Natural killer cell treated with Interleukin-12 subunit alpha and Interleukin-12 subunit beta and Interleukin-15 and Interleukin-18, amount 100 ng/mL, for 72 hours (primary cell): ENCODE measurements at places on chromosomes 7 and 10.
A peak's percentile ranks its signal among the peaks of the same experiment; 100 is the strongest.

GRCh38 chr7:114865564-114865963 is 56.3 kb upstream of the MDFIC start:
- H3K27ac ChIP-seq, result peak overlapping the region; percentile 86
- peaks cover 5% of the 10 kb centered on the region for H3K27me3 ChIP-seq
- peak; percentile 74 for DNase-seq
- no peaks in the 10 kb centered on the region for H3K36me3 ChIP-seq
- no peak overlapping the region for H3K4me3 ChIP-seq

DNA sequence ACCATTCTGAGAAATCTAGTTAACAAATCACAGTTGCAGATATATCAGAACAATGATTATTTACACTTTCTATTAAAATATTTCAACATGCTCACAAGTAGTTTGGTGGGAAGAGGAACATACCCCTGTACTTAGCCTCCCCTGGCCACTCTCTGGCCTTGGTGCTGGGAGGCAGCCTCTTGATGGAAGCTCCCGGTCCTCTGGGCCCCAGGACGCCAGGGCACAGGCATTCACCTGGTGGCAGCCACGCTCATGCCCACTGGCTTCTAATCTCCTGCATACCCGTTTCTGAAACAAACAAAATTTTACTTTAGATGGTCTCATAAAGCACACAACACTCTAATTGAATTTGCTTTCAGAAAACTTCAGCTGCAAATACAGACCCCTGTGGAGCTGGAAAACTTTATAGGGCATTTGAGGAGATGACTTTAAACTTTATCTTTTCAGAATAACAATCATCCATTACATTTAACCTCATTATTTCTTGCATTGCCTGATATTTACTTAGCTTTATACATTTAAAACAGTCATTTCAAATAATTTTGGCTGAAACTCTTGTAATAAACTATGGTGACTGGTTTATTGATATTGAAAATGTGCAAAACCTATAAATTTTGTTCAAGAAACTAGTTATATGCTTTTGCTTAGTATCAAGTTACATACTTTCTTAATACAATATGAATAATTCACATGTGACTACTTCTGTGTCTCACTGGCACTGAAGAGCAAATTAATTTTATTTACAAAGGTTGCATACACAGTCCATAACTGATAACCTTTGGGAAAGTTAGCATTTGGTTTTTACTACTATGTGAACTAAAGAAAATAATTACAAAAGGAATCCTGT is 30.8 kb downstream of the C10orf143 start:
- H3K4me3 ChIP-seq, result no peak overlapping the region
- no peak for DNase-seq
- H3K36me3 ChIP-seq, result peaks cover 6% of the 10 kb centered on the region
- no peaks in the 10 kb centered on the region for H3K4me1 ChIP-seq

DNA sequence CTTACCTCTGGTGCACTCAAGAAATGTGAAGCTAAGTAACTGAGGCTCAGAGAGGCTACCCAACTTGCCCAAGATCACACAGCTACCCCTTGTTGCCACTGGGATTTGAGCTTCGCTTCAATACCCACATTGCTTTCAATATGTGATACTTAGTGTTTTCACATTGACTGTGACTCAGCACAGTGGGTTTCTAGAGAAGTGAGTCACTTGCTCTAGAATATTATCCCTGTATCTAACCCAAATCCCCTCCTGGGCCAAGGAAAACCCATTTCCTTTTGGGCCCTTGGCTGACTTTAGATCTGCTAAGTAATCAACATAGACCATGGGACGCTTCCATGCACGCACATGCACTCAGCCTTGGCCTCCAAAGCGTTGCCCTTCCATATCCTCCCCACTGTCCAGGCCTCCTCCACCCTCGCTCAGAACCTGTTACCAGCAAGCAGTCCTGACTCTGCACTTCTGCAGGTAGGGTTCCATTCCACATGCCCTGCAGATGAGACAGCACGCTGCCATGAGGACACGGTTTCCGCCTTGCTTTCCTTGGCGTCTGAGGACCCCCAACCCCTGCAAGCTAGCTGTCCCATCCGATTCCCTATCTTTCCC is 87.7 kb upstream of the CHST15 start:
- no peaks in the 10 kb centered on the region for H3K36me3 ChIP-seq
- no peaks in the 10 kb centered on the region for H3K27me3 ChIP-seq
- no peak overlapping the region for H3K27ac ChIP-seq
- H3K4me3 ChIP-seq, result no peak overlapping the region

DNA sequence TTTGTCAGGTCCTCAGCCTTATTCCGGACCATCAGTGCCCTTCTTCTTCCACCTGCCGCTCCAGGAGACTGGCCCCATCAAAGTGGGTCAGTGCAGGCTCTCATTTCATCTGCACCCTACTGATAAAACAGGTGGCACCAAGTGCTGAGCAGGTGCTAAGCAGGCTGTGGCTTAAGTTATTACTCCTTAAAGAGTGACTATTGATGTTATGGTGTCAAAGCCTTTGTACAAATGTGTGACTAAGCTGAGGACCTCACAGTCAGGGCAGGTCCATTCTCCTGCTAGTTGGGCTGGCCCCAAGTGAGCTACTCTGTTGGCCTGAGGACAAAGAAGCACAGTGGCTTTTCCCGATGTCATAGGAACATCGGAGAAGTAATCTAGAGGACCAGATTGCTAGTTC is 11.2 kb upstream of the CALD1 start:
- peaks cover 31% of the 10 kb centered on the region for H3K27me3 ChIP-seq
- no peak for DNase-seq
- H3K27ac ChIP-seq, result no peak overlapping the region

- H3K36me3 ChIP-seq, result no peaks in the 10 kb centered on the region
- no peaks in the 10 kb centered on the region for H3K4me1 ChIP-seq
- peaks cover 14% of the 10 kb centered on the region for H3K27me3 ChIP-seq
- no peak for DNase-seq
- H3K4me3 ChIP-seq, result no peak overlapping the region
These were observed 57.1 kb upstream of the GRID1 start for GRCh38 chr10:86423739-86424138.

GRCh38 chr10:130064783-130065182 is 45.8 kb downstream of the C10orf143 start:
- H3K4me3 ChIP-seq, result no peak overlapping the region
- H3K4me1 ChIP-seq, result no peaks in the 10 kb centered on the region
- no peak overlapping the region for H3K27ac ChIP-seq
- no peaks in the 10 kb centered on the region for H3K27me3 ChIP-seq

GRCh38 chr10:60932756-60933155 is 11.2 kb downstream of the RHOBTB1 start:
- peaks cover 12% of the 10 kb centered on the region for H3K27me3 ChIP-seq
- no peak overlapping the region for H3K4me3 ChIP-seq
- H3K27ac ChIP-seq, result no peak overlapping the region
- H3K36me3 ChIP-seq, result no peaks in the 10 kb centered on the region
- no peaks in the 10 kb centered on the region for H3K4me1 ChIP-seq
- DNase-seq, result no peak

DNA sequence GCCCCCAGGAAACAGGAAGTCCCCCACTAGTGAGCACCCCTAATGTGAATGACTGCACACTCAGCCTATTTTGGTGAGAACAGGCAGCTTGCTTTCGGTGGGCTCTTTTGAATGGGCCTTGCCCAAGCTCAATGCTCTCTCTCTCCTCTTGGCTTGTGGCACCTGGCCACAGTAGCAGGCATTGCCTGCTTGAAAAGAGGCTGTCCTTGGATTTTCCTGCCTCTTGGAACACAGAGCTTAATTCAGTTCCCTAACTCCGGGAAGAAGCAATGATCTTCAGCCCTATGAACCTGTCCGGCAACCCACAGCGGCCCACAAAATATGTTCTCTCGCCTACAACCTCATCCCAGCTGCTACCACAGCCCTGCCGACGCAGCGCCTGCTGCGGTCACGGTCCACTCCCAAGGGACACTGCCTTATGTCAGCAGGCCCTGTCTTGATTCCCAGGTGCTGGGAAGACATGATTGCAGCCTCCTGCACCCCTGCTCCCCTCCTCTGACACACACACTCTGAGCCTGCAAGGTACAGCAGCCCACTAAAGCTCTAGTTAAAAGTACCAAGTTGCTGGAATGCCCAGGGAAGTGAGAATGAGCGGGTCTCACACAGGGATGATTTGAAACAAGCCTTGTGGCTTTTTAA is 715.5 kb upstream of the GALNT17 start:
- no peak overlapping the region for H3K4me3 ChIP-seq
- no peak for DNase-seq
- H3K4me1 ChIP-seq, result no peaks in the 10 kb centered on the region
- no peaks in the 10 kb centered on the region for H3K27me3 ChIP-seq

- no peaks in the 10 kb centered on the region for H3K4me1 ChIP-seq
- DNase-seq, result peak; percentile 40
- no peak overlapping the region for H3K4me3 ChIP-seq
- peaks cover 41% of the 10 kb centered on the region for H3K27me3 ChIP-seq
- H3K36me3 ChIP-seq, result no peaks in the 10 kb centered on the region
These were observed 104.3 kb upstream of the LANCL2 start for GRCh38 chr7:55260676-55261385.

DNA sequence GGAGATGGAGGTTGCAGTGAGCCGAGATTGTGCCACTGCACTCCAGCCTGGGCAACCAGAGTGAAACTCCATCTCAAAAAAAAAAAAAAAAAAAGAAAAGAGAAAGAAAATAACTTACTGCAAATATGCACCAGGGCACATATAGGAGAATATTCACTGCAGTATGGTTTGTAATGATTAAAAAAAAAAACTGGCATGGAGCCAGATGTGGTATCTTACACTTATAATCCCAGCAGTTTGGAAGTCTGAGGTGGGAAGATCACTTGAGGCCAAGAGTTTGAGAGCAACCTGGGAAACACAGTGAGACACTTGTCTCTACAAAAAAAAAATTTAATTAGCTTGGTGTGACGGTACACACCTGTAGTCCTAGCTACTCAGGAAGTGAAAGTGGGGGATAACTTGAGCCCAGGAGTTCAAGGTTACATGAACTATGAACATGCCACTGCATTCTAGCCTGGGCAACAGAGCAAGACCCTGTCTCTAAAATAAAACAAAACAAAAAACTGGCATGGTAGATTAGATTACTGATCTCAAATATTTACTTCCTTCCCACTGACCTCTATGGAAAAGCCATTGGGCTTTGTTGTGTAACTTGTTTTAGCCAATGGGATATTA is 85.6 kb downstream of the MICU1 start:
- H3K27me3 ChIP-seq, result no peaks in the 10 kb centered on the region
- H3K36me3 ChIP-seq, result no peaks in the 10 kb centered on the region
- no peak overlapping the region for H3K4me3 ChIP-seq
- peaks cover 3% of the 10 kb centered on the region for H3K4me1 ChIP-seq
- no peak for DNase-seq

DNA sequence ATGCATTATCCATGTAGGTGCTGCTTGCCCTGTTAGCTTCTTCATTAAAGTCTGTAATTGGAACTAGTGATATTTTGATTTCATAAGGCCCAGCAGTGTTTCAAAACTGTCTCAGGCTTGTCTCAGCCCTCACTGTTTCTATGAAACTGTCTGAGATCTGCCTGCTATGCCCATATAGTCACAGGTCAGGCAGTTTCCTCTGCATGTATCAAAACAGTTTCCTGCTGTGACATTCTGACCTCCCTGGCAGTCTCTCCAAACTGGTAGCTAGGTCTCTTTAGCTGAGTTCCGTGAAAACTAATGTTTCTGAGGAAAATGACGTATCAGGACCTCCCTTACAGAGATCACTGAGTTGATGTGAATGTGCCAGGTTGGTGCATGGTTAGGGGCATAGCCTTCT is 18.9 kb upstream of the SEMA3D start:
- no peak overlapping the region for H3K4me3 ChIP-seq
- DNase-seq, result no peak
- no peak overlapping the region for H3K27ac ChIP-seq
- no peaks in the 10 kb centered on the region for H3K36me3 ChIP-seq

DNA sequence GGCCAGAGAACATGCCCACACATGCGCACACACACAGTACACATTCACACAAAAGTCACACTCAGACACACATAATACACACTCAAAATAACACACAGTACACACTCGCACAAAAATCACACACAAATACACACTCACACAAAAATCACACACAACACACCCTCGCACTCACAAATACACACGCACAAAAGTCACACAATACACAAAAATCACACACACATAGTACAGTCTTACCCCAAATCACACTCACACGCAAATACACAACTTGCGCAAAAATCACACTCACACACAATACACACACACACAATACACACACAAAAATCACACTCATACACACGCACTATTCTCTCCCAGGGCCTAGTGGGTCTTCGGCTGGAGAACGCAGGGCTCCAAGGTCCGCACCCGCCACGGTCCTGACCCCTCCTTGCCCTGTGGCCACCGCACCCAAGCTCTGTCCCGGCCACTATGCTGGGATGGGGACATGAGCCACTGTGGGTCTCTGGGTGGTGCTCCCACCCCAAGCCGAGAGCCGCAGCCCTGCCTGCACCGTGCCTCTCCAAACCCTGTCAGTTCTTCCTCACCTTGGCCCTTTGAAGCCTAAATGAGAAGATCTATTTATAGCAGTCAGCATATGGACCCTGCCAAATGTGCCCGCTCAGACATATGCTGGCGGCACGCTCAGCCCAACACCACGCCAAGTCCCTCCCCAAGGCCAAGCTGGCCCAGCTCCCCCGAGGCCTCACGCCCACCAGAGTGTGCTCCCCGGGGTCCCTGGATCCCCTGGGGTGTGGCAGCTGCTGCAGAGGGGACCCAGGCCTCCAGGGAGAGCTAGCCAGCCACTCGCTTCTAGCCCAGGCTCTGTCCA is 55.9 kb downstream of the ELFN1 start:
- H3K27ac ChIP-seq, result no peak overlapping the region
- H3K4me1 ChIP-seq, result peaks cover 4% of the 10 kb centered on the region

- DNase-seq, result no peak
- H3K27me3 ChIP-seq, result no peaks in the 10 kb centered on the region
- H3K27ac ChIP-seq, result no peak overlapping the region
- no peak overlapping the region for H3K4me3 ChIP-seq
- H3K36me3 ChIP-seq, result no peaks in the 10 kb centered on the region
- peaks cover 43% of the 10 kb centered on the region for H3K4me1 ChIP-seq
These were observed 61.4 kb downstream of the ST7 start for GRCh38 chr7:117014673-117015133.

DNA sequence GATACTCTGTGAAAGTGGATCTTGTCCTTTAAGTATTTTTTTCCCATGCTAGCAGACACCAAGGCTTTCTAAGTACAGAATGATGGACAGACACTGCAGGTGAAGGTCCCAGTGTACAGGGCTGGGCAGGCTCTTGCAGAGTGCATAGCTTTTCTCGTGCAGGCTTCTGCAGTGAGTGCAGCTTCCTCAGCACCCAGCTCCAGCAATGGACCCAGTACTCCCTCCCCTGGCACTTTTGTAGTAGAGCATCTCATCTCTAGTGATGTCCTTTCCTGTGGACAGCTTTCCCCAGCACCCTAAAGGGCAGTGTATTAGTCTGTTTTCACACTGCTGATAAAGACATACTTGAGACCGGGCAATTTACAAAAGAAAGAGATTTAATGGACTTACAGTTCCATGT is 104.3 kb downstream of the CUL2 start:
- no peak for DNase-seq
- H3K4me1 ChIP-seq, result no peaks in the 10 kb centered on the region
- peaks cover 3% of the 10 kb centered on the region for H3K27me3 ChIP-seq

DNA sequence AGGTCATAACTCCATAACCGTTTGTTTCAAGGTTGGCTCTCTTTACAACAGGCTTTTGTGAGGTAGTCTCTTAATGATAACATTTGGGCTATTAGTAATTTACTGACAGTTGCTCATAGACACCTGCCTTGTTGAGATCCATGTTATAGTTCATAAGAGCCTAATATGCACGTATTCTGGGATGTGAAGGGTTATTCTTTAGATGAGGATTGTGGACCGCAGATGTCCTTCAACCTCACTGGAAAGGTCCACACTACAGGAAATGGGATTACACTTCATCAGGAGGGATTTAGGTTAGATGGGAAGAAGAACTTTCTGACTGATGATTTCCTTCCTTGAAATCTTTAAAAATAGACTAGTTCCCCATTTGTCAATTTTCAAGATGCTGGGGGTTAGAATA is 62.8 kb downstream of the SAMD9 start:
- peaks cover 21% of the 10 kb centered on the region for H3K4me1 ChIP-seq
- no peaks in the 10 kb centered on the region for H3K27me3 ChIP-seq
- no peak overlapping the region for H3K4me3 ChIP-seq
- H3K27ac ChIP-seq, result no peak overlapping the region
- H3K36me3 ChIP-seq, result no peaks in the 10 kb centered on the region
